ENCODE measurements at places on chromosomes 1 and 21.
A peak's percentile ranks its signal among the peaks of the same experiment; 100 is the strongest.

GRCh38 chr1:3053986-3054385 is 15.0 kb upstream of the PRDM16 start:
- DNase-seq = no peak

GRCh38 chr1:36782085-36782484 is 252.2 kb downstream of the GRIK3 start:
- DNase-seq = no peak

GRCh38 chr1:9293533-9294404 is 1.1 kb downstream of the SPSB1 start:
- peak; percentile 15 for DNase-seq

DNA sequence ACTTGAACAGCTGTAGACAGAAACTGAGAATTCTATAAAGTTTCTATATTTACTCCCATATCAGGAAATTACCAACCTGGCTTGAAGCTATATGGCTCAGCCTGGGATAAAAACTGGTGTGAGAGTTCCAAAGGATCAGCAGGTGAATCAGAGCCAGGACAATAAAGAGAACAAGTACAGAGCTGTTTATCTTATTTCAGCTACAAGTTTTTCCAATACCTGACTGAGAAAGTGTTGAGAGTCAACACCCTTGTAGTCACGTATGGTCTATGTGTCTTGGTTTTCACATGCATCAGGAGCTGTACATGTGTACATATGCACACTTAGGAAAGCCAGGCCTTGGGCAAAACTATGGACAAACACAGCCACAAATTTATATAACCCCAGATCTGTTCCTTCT is 40.7 kb upstream of the CXADR start:
- no peak for DNase-seq

GRCh38 chr1:45906883-45907282 is 103.5 kb downstream of the MAST2 start:
- no peak for DNase-seq

- peak; percentile 92 for DNase-seq
Measured at GRCh38 chr1:67561704-67562113, 123.3 kb upstream of the GADD45A start.

DNA sequence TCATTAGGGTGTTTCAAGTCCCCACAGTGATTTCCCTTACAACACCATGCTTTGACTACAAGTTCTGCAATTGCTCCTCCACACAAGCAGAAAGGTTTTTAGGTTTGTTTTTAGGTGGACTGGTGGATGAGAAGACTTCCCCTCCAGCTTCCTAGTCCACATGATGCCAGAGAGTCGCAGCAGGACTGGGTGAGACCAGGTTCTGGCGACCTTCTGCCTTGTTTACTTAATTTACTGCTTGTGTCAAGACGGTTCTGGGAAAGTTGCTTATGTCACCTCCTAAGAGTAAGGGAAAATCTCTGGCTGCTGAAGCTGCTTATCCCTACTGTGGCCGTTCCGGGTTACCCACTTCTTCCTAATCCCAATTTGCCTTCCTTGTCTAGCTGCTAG is 76.4 kb downstream of the GLUL start:
- no peak for DNase-seq

DNA sequence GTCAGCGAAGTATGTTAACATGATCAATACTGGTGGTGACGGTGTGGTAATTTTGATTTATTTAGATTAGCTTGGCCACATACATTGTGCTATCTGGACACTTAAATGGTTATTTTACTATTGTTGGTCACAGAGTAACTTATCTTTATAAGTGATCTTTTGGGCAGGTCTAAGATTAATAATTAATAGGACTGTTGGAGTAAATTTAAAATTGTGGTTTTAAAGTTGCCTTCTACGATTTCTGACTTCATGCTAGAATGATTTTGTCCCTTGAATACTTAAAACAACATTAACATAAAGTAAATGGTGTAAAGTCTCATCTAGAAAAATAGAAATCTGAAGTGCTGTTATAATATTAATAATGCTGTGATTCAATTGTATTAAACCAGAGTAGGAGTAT is 14.7 kb downstream of the SRRM1 start:
- no peak for DNase-seq

- DNase-seq = no peak
Measured at GRCh38 chr1:32204943-32205361, 519 bp upstream of the IQCC start.

GRCh38 chr1:22105611-22106207 is 37.2 kb downstream of the WNT4 start:
- no peak for DNase-seq

GRCh38 chr1:13469343-13469742 is 44.5 kb downstream of the LRRC38 start:
- DNase-seq = no peak

GRCh38 chr1:205442051-205442725 is 13.7 kb downstream of the BLACAT1 start:
- no peak for DNase-seq

- no peak for DNase-seq
Measured at GRCh38 chr1:108780937-108781574, 34.6 kb downstream of the STXBP3 start.

- DNase-seq = no peak
Measured at GRCh38 chr1:67359592-67359991, 51.9 kb downstream of the IL12RB2 start.

DNA sequence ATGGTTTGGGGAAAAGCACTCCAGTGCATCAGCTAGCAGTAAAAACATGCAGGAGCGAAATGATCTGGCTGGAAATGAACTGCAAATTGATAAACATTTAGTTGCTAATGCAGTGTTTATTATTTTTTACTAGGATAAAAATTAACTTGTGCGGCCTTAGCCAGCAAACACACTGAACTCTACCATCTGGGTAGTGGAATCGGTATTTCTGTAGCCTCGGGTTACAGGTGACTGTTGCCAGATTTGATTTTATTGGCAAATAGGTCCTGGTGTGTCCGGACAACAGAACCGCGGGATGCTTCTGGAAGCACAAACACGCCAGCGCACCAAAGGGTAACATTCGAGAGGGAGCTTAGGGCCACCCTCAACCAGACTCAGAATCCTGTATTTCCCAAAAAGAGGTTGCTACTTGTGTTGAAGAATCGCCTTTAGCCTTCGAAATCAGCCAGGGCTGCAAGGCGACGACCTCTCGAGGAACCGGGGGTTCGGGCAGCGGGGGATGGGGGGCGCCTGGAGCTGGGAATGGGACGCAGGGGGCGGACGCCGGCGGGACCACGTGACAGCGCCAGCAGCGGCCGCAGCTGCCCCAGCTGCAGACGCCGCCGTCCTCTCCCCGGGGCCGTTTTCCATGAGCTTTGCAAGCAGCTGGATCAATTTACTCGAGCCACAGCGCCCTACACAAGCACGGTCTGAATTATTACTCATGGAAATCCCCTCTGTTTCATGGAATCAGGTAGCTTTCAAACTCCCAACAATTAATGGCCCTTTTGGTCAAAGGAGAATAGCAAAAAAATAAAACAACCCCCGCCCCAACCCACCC is 158.8 kb downstream of the TOMM20 start:
- no peak for DNase-seq

DNA sequence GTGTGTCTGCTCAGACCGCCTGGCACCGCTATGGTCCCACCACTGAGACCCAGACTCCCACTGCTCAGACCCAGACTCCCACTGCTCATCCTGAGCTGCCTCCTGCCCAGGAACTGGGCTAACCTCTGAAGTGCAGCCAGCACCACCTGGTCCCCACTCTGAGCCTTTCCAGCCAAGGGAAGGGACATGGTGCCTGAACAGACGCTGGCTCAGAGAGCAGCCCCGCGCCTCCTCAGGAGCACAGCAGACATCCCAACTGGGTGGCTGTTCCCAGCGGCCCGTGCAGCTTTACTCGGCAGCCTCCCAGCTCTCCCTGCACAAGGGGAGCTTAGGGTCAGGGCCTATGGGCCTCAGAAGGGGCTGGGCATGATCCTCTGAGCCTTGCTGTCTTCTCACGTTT is 27.8 kb upstream of the CNTN2 start:
- no peak for DNase-seq

DNA sequence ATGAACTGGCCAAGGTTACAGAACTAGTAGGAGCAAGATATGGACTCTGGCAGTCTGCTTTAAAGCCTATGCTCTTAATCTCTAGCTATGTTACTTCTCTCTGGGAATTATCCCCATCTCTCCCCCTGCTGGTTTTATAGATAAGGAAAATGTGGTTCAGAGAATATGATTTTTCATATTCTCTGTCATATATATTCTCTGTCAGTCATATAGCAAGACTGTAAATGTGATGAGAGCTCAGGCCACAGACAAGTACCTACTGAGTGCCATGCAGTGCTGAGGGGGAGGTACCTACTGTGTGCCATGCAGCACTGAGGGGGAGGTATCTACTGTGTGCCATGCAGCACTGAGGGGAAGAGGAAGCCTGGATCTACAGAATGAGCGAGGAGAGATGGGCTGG is 220.3 kb upstream of the FGGY start:
- no peak for DNase-seq

- DNase-seq = no peak
Measured at GRCh38 chr1:225944951-225945350, 3.9 kb upstream of the LEFTY2 start.

- no peak for DNase-seq
Measured at GRCh38 chr1:93699049-93699384, 17.4 kb upstream of the BCAR3 start.

- no peak for DNase-seq
Measured at GRCh38 chr1:207863893-207864535, 46.9 kb downstream of the CD34 start.

DNA sequence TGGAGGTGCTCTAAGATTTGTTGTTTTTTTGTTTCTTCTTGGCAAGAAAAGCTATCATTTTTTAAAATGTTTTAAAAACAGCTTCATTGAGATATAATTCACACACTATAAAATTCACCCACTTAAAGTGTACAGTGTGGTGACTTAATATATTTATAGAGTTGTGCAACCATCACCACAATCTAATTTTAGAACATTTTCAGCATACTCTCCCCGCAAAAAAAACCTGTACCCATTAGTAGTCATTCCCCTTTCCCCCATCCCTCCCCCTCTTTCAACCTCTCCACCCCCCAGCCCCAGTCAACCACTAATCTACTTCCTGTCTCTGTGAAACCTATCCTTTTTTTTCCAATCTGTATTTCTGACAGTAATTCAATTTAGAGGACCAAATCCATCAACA is 30.6 kb downstream of the ZC3H11B start:
- no peak for DNase-seq

DNA sequence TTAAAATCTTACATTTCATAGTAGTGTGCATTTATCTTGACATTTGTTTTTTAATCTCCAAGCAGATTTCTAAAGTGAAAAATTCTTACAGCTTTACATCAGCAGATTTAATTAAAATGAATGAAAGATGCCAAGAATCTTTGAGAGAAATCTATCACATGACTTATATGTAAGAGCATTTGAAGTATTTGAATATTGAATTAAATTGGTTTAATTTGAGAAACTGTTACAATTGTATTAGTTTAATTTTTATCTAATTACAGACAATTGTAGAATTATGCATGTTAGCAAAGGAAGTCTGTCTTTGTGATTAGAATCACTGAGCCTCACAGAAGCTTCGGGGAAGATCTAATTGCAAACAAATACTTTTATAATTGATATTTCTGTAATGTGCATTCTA is 52.2 kb downstream of the ASB17 start:
- no peak for DNase-seq

- no peak for DNase-seq
Measured at GRCh38 chr1:33497410-33497809, 25.0 kb downstream of the ZSCAN20 start.

GRCh38 chr1:34186741-34187494 is 10.2 kb downstream of the C1orf94 start:
- DNase-seq = no peak

GRCh38 chr1:37570528-37571334 is 14.0 kb downstream of the DNALI1 start:
- DNase-seq = no peak

DNA sequence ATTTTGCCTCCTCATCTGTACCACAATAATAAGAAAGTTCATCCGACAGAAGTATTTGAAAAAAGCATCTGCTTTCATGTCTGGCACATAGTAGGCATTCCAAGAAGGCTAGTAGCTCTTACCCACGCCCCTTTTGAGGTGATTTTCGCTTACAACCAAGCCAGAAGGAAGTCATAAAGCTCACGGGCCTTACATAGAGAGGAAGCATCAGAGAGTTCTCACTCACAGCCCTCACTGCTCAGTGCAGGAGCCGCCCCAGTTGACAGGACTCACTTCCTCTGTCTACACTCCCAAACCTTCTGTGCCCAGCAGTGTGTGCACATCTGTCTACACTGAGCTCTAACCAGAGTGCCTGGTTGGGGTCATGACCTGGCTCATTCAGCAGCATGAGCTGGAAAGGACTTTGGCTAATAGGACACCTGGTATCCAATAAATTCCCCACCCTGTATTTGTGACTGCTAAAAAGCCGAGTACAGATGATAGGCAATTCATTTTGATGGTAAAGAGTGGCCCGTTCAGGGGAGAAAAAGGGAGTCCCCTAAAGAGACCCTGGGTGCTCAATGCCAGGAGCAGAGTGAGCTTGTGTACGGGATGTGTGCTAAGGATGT is 36.8 kb upstream of the DUSP10 start:
- no peak for DNase-seq

DNA sequence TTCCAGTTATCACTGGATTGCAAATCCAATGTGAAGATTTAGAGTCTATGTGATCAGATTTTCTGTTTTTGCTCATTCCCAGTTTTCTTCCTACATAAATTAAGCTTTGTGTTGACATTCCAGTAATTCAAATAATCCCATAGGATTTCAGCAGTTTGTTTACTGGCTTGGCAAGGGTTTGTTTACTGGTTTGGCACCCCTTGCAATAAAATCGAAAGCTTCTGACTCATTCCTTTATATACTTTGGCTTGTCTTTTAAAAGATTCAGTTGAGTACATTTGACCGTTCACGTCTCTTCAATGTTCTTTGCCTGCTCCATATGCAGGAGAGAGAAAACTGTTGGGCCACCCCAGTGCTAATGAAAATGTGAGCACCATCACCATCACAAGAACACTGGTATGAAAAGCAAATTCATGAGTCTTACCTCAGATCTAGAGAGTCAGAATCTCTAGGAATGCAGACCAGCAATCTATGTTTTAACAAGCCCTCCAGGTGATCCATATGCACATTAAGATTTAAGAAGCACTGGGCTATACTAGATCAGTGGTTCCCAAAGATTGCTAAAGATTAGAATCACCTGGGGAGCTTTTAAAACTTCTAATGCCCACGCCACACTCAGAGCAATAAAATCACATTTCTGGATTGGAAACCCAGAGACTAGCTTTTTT is 32.8 kb downstream of the ZC3H11B start:
- DNase-seq = no peak

DNA sequence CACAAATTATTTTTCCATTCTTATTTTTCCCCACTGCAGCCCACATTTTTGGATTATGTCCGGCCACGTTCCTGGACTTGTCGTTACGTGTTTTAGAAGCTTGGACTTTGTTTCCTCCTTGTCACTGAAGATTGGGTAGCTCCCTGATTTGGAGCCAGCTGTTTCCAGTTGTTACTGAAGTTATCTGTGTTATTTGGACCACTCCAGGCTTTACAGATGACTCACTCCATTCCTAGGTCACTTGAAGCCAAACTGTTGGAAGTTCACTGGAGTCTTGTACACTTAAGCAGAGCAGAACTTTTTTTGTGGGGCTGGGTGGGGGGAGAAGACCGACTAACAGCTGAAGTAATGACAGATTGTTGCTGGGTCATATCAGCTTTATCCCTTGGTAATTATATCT is 12.2 kb upstream of the AXDND1 start:
- DNase-seq = no peak
